Esophagus mucosa (tissue), 1 donor: ENCODE measurements at places on chromosomes 5 and 9.

DNA sequence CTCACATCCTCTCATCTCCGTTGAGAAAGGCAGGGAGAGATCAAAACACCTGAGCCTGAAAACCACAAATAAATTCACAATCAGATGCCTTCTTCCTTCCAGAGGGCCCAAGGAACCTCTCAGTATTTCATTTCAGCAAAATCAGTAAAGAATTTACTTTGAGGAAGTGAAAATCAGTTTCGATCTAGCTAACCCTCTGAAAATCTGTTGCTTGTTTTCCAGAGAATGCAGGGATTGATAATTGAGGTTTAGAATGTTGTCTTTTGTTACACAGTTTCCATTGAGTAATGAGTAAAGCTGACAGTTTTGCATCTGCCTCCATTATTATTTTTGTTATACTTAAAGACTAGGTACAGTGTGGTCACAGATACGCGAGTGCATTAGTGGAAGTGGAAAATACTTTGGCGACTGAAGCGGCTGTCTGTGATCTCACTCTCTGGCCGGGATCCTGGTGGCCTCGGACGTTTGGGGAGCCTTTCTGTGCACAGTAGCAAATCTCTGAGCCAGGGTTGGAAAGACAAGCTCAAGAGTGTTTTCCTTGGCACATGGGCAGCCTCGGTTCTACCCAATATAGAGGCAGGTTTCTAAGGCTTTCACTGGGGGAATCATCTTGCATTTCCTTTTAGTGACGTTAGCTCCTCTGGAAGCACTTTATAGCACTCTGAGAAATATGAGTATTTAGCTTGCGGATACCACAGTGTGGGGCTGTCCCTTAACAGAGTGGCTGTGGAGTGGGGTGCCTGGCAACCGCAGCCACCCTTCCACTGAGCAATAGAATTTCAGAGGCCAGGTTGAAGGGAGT is 32.2 kb upstream of the ANGPTL2 start:
- ATAC-seq: peak; percentile 29

GRCh38 chr9:76245518-76245917 is 148.7 kb downstream of the RFK start:
- no peak for ATAC-seq

GRCh38 chr5:149406203-149406978 is 27.3 kb upstream of the IL17B start:
- peak; percentile 30 for ATAC-seq

DNA sequence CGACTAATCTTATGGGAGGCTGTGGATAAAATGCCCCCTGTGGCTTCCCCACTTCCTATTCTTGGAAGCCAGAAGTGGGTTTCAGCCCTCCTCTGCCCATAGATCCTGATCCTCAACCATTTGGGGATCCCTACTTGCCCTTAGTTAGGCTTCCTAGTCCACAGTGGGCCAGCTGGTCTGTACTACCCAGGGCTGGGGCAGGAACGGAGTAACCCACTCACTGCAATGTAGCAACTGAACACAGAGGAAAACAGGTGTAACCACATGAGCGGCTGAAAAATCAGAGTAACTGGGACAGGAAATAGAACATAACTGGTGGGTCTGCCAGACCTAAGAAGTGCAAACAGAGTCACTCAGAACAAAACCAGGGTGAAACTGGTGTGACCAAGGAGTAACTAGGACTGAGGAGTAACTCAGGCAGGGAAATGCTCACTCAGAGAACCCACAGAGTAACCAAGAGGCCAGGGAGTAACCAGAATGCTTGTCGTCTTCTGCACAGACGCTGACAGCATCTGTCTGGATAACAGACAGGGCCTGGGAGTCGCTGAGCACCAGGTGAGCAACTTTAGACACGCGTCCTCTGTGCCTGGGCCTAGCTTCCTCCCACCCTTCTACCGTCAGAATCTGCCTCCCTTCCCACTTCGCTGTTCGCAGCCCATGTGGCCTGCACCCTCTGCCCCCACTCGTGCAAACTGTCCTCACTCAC is 1.0 kb downstream of the AQP3 start:
- no peak for ATAC-seq

GRCh38 chr9:127979333-127980059 is 1.3 kb downstream of the EEIG1 start:
- peak; percentile 16 for ATAC-seq

GRCh38 chr5:115375893-115376292 is 79.4 kb upstream of the CCDC112 start:
- no peak for ATAC-seq

DNA sequence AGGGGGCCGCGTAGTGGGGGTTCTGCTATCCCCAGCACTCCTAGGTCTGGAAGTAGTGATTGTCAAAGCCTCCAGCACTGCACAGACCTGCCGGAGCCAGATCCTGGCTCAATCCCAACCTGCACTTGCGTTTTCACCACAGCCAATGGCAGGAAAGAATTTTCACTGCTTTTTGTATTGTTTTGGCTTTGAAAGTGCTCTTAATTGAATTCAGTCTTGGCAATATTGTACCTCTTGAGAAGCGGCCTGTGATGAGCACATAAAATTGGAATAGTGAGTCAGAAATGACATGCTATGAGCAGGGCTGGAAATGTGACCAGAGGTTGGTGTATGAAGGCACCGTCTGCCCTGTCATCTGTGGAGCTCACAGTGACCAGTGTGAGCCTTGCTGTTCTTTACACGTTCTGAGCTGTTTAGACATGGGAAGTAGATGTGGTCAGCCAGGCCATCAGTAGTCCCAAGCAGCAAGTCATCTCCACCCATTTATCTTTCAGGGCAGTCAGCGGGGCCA is 41.5 kb downstream of the SECISBP2 start:
- no peak for ATAC-seq

DNA sequence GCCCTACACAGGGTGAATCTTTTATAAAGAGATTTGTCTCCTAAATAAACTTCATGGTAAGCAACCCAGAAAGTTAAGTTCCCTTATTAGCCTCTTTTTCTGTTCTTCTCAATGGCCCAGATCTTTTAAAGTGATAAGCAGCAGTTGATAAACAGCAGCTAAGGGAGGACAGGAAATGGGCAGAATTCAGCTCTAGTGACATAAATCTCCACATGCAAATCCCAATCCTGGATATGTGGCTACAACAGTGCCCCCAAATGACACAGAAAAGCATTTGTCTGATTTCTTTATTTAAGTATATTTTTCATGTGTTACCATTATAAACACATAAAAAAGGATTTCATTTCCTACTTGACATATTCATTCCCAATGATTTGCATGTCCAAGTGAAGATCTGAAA is 199.0 kb downstream of the DTWD2 start:
- no peak for ATAC-seq

DNA sequence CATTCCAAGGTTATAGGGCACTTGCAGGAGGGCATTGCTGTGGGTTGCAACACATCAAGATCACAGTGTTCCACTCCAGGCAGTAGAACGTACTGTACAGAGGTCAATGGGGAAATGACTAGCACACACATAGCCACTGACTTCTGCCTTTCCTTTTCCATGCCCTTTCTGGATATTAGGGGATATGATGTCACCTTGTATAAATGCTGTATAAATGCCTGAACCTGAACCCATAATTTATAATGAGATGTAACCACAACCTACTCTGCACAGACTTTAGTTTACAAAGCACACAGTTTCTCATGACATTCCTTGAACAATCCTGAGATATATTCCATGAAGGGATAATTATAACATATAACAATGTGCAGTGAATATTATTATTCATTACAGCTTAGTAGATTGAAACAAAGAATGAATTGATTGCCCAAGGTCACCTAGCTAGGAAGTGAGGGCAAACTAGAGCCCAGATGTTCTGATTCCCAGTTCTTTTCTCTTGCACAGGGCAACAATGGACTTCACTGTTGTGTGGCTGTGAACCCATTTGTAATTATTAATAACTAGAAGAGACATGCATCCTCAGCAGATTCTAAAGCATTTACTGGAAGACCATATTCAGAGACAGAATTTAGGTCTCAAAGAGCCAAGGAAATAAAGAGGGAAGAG is 5.6 kb upstream of the ABLIM3 start:
- no peak for ATAC-seq

- ATAC-seq: no peak
Measured at GRCh38 chr9:119451426-119451825, 82.2 kb upstream of the BRINP1 start.

DNA sequence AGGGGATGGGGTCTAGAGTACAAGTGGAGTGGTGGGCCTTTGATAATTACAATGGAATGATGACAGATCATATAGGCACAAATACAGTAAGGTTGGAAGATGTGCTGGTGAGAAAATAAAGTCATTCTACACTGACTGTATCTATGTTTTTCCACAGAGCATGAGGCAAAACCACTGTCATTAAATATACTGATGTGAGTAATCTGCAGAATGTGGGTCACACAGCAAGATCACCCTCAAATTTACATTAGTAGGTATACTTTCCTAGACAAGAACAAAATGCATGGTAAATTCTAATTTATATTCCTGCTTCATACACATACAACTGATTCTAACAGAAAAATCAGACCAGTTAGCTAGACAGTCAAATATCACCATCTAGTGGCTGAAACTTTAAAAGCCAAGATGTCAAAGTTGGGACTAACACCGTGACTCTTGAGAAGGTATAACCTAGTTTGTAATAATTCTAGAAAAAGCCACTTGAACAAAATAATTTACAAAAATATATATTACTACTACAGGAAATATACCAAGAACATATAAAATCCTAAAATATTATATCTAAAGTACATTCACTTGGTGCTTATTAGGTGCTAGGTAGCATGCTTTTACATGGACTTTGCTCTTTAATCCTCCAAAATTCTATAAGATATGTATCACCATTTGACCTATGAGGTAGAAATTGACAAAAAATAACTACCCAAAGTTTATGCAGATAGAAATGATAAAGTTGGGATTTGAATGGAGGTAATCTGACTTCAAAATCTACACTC is 19.5 kb downstream of the TTC33 start:
- ATAC-seq: peak; percentile 55

DNA sequence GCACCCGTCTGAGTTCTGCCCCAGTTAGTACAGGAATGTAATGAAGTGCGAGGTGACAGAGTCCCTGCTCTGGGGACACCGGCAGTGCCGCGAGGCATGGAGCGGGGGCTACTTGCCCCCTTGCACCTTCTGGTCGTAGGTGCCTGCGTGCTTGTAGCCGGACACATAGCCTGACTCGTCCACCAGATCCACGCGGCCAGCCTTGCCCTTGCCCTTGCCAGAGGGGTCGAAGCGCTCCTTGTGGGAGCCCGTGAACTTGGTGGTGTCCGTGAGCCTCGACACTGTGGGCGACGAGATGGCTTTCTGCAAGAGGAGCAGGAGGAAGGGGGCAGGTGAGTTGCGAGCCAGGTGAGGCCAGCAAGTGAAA is 28.2 kb downstream of the TPPP start:
- no peak for ATAC-seq
